ENCODE measurements at places on chromosomes 5 and 9. TPM values are rescaled to one million over a fixed set of nuclear protein-coding genes. Genes with fewer than 3 reads are reported as not detected.

DNA sequence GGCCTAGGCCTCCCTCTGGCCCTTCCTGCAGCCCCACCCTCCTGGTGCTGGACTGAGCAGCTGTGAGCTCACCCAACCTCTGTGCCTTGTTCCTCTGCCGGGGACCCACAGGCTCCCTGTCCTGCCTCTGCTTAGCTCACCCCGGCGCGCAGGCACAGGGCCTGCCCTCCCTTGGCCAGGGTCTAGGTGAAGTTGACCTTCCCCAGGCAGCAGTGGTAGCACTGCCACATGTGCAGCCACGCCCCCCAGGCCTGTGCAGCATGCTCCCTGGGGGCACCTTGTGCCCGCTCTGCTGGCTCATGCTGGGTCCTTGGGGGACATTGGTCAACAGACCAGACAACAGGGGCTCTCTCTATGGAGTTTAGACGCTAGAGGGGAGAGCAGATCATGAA, 18.1 kb downstream of the TRIP13 start:
- DNase-seq, result no peak

DNA sequence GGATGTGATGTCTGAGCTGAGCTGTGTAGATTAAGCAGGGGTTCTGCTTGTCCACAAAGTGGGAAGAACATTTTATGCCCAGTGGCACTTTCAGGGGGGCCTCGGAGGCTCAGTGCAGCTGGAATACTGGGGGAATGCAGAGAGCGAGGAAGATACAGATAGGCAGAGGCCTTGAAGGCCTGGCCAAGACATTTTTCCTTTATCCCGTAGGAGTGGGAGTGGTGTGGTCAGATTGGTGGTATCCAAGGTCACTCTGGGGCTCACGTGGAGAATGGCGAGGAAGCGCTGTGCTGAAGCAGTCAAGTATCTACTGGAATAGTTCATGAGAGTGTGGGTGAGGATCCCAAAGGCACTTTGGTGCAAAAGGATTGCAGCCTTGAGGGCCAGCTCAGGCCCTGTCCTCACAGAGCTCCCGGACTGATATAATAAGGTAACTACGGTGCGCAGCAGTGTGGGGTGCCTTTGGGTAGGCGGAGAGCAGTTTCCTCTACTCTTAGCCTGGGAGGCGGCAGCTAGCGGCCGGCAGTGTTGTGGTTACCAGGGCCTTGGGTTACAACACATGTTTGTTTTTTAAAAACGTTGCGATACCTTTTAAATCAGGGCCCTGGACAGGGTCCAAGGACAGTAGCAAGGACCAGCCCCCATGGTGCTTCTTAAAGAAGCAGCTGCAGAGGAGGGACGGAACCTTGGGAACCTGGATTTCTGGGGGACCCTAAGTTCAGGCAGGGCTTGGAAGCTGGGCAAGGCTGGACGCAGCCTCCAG, 10.8 kb upstream of the CCDC69 start:
- DNase-seq, result no peak

DNA sequence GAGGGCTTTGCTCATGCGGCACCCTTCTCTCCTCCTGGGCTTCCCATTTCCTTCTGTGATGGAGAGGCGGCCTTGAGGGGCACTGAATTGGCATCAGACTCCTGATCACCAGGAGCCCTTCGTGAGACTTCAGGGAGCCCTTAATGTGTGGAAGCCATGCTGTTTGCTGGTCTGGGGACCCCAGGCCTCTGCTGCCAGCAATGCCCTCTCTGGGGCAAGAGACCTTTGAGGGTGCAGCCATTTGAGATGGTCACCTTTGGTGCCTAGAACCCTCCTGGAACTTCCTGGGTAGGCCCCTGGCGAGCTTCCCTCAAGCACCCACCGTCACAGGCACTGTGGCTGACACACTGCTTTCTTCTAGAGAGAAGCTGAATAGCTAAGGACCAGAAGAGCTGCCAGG, 338.7 kb upstream of the IRX4 start:
- no peak for DNase-seq

DNA sequence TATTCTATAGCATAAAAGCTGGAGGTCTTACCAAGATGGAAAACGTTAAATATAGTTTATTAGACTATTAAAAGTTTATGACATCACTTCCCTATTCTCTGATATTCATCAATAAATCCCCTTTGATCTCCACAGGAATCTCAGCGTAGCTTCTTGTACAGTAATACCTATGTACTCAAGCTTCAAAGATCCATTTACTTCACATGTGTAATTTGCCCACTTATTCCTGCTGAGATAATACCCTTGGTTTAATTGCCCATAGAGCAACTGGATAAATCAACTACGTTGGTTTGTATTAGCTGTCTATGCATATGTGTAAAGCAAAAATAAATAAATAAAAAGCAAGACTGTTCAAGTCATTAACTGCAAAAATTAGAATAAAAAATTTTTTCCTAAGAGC, 219.7 kb downstream of the EFNA5 start:
- DNase-seq, result no peak

DNA sequence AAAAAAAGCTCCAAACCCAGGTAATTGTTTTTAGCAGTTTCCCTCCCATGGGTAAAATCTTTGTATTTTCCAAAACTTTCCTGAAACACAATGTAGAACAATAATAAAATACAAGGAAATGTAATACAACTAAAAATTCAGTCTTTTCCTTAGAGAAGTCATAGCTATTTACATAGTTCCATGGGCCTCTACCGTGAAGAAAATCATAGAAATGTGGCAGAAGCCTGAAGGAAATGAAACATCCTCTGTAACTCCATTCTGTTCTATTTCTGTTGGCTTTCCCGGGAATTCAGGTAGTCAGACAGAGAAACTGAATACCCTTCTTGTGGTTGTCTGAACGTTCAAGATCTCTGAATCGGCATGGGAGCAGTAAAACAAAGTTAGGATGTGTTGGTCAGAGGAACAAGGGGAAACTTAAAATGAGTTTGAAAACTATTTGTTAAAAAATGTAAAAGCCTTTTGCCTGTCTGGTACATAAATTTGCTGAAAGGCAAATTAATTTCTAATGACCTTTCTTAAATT, 202.4 kb upstream of the ZNF608 start:
- no peak for DNase-seq

GRCh38 chr5:113273948-113274347, 160.8 kb downstream of the TSSK1B start:
- no peak for DNase-seq

- DNase-seq, result no peak
Measured at GRCh38 chr5:171882118-171882517, 96.5 kb downstream of the SMIM23 start.

DNA sequence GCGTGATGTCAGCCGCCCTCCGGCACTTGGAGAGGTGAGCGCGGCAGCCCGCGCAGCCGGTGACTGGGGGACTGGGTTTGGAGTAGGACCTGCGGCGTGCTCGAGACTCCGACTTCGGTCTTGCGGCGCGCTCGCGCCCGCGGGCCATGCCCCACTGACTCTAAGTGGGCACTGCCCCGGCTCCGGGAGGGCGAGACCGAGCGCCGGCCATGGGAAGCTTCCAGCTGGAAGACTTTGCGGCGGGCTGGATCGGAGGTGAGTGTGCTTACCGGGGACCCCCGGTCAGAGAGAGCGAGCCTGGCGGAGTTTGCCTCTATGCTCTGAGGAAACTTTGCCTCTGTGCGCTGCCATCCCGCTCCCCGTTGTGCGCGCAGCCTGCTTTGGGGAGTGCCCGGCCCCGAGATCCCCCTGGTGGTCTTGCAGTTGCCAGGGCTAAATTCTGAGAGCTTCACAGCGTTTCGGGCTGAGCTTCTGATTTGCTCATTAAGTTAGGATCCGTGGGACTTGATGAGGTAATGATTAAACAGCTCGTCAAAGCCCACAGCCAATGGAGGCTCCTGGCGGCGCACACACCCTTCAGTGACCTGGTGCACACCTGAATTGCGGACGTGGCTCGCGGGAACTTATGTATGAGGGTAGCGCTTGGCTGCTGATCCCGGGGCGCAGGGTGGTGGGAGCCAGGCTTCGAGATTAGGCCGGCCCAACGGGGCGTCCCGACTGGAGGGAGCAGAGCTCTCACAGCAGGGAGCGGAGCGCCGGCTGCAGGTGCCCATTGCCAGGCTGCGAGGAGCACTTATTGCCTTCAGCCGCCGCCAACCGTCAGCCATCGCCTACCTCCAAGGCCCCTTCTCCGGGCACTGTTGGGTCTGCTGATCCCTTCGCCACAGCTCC, at the start of gene SLC25A48:
TSS of gene SLC25A48 (plus strand) at position 25 of the 891 bp plus-strand sequence. CDS start at position 210, 185 bp downstream.
- DNase-seq, result peak; percentile 88

- no peak for DNase-seq
Measured at GRCh38 chr9:2574203-2574602, 47.4 kb upstream of the VLDLR start.

DPH7 gene
- total RNA-seq, result 45.7 TPM

IL4 gene
- total RNA-seq, result not detected

PCDHGC5 gene
- 0.78 TPM for total RNA-seq

All from H1 (cell line).